Stimulated activated CD4-positive, alpha-beta T cell treated with anti-CD3 and anti-CD28 coated beads, Interleukin-2, amount 100 ng/mL, for 24 hours (primary cell): ENCODE measurements at places on chromosomes 7 and 10.
A peak's percentile ranks its signal among the peaks of the same experiment; 100 is the strongest.

- DNase-seq: no peak
Observed at GRCh38 chr10:63021225-63021624, 111.9 kb upstream of the NRBF2 start.

DNA sequence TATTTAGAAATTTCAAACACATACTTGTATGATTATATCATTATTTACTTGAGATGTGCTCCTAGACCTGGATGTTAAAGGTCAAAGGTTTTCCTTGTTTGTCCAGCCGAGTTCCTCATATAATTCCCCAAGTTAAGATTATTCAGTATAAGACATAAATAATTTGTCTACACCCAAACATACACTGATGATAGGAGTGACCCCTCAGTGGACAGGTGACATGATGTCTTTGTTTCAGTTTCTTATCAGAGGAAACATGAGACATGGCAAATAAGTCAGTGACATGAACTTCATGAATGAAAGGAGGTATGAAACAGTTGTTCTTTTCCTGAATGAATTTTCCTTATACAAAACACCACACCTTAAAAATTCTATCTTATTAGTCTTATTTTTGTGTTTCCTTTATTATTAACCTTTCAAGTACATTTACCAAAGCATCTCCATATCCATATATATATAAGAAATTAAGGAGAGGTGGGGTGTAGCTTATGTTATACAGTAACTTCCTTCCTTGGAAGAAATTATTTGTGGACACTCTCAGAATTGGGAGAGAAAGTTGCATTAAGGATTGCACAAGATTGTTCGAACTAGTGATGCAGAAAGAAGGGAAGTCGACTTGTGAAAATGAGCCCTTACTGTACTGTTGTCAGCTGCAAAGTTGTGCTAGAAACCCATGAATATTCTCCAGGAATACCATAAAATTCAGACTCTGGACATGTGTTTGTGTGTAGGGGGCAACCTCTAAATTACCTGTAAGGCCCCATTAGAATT lies 60.5 kb downstream of the POM121L12 start:
- DNase-seq: no peak

GRCh38 chr7:115410972-115411686 lies 489.2 kb downstream of the MDFIC start:
- DNase-seq: no peak

GRCh38 chr10:15704581-15704968 lies 15.1 kb downstream of the ITGA8 start:
- DNase-seq: no peak

DNA sequence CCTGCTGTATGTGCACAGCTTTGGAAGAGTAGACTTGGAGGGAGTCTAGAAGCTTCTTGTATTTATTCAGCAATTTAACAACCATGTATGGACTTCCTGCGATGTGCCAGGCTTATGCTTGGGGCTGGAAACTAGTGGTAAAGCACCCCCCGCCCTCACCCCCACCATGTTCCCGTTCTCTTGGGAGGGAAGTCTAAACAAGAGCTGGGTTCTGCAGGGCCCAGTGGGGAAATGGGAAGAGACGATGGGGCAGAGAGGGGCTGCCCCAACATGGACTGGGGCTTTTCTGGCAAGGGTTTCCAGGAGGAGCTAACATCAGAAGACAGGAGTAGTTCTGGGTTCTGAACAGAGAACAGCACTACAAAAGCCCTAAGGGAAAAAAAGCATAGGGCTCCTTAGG lies 8.0 kb downstream of the RASSF4 start:
- no peak for DNase-seq

DNA sequence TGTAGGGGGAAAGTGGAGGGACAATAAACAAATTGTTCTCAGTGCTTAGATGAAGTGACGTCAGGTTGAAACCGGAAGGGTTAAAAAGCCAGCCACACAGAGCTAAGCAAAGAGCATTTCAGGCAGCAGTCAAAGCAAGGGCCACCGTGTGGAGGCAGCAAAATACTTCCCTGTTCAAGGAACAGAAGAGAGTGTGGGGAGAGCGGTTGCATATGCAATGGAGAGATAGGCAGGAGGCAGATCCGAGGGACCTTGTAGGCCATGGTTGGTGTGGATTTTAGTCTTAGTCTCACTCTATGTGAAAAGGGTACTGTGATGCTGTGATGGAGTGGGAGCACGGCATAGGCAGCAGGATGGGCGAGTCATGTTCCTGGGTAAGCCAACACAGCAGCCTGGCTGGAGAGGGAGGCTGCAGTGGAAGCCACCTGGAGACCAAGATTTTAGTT lies 3.8 kb upstream of the STN1 start:
- DNase-seq: no peak

DNA sequence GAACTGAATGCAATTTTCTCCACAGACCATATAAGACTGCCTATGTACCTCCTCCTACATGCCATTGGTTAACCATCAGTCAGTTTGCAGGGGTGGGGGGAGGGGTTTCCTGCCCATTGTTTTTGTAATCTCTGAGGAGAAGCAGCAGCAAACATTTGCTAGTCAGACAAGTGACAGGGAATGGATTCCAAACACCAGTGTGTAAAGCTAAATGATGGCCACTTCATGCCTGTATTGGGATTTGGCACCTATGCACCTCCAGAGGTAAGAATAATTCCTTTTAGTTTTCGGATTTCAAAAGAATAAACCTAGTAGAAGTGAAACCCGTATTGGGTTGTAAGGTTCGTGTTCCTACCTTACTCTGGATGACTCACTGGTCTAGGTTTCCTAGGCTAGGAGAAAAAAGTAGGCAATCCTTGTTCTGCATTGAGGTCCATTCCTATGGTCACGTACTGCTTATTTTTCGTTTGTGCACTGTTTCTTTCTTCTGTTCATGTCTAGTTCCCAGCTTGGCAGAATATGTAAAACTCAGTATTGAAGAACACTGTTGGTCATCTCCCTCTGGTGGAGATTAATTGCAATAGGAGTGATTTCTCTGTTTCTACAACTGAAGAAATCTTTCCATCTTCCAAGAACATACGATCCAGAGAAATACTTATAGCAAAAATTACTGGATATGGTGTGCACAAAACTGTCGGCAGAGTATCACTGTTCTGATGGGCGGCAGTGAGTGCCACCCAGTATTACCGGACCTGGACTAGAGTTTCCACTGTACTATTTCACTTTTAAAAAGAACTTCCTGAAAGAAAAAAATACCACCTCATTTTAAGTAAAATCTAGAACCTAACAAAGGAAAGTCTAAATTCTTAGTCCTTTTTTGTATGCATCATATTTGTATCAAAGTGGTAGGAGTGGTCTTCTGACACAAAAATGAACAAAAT lies at the start of gene AKR1C3:
AKR1C3 (plus strand) TSS at position 150 of the 941 bp plus-strand sequence; CDS start at position 181, 31 bp downstream.
- DNase-seq: no peak

DNA sequence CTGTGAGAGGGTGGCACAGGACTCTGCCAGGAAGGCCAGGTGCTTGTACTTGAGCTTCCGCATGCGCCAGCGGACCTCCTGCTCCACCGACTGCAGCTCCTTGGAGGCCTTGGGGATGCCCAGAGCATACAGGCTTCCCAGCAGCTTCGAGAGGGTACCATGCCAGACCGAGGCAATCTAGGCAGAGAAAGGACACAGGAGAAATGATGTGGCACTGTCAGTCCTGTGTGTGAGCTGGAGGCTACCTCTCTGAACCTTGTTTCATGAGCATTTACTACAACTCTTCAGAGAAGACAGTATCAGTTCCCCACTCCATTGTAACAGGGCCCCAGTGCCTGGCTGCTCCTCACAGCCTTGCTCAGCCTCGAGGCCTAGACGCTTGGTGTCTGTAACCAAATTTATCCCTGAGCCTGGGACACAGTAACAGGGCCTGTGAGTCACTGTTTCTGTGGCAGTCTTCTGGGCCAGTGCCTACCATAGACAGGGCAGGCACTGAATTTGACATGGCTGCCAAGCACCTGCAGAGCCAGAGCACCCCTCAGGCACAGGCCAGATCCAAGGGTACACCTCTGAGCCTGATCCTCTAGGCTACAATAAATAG lies 5.8 kb downstream of the TBRG4 start:
- DNase-seq: no peak

DNA sequence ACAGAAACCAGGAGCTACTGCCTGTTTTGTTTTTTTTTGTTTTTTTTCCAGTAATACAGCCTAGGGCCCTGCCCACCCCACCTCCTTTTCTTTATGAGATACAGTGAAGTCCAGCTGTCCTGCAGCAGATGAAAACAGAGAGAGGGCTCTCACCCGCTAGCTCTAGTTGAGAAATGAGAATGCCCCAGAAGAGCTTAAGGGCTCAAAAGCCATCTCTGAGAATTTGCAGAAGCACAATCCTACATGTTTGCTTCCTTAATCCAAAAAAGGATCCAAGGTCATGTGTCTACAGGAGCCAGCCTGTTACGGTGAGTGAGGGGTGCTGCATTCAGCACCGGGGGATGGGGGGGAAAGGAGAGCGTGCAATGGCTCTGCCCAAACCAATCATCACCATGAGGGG lies 122.7 kb downstream of the KCNMA1 start:
- no peak for DNase-seq

DNA sequence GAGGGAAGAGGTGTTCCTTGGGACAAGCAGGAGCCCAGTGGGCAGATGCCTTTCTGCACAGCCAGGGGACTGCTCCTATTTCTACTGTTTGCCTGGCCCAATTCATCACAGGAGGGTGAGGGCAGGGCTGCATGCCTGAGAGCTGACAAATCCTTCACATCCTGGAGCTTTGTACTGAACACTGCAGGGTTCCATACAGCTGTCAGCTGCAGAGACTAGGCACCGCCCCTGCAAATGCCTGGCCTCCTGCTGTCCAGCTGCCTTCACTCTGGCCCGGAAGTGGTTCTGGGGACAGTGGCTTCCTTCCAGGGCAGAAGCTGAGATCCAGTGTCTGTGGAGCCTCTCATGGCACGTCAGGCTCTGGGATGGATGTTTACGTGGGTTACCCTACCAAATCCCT lies 470.7 kb downstream of the DNAJB6 start:
- DNase-seq: no peak

DNA sequence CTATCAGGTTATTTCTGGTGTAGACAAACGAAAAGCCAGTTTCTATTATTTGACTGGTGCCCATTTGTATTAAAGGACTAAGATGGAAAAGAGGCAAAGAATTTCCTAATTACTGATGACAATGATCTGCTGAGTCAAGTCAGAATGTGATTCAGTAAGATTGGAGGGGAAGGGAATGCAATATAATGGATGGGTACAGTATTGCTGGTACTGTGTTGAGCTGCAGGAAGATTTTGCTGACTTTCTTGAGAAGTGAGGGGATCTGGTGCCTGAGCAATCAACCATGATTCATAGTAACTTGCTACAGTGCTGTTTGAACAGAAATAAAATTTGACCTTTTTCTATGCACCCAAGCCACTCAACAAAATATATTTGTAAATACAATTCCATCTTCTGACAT lies 139.1 kb upstream of the RHEB start:
- DNase-seq: no peak

- DNase-seq: peak; percentile 61
Observed at GRCh38 chr10:73810735-73811465, 498 bp downstream of the NDST2 start.

DNA sequence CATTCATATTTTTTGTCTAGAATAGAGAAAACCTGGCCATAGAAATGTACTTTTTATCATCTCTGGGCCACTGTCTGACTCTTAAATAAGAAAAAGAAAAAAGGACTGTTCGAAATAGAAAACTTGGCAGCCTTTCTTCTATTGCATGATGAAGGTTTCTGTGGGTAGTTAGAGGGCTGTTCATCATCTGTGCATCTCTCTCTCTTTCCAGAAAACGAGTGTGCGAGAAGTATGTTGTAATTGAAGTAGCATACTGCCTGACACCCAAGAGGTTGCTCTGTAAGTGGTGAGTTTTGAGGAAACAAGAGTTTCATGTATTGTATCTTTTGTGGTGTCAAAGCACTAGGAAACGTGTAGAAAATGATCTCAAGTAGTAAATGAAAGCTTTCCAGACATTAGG lies 343.2 kb upstream of the TMEM229A start:
- DNase-seq: no peak

DNA sequence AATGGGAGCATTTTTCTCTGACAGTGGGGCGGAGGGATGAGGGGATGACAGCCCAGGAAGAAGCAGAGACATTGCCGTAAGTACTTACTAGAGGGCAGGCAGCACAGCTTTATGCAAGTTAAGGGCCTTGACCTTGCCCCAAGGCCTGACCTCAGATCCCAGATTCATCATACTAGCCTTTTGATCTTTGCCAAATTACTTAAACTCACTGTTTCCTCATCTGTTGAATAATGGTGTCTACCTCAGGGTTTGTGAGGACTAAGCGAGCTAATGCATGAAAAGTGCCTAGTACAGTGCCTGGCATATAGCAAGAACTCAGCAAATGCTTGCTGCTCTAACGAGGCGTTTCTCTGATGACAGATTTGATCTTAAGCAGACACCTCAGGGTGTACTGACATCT lies 3.5 kb upstream of the SEMA4G start:
- DNase-seq: no peak

GRCh38 chr7:13276977-13277376 lies 589.5 kb downstream of the ARL4A start:
- no peak for DNase-seq

DNA sequence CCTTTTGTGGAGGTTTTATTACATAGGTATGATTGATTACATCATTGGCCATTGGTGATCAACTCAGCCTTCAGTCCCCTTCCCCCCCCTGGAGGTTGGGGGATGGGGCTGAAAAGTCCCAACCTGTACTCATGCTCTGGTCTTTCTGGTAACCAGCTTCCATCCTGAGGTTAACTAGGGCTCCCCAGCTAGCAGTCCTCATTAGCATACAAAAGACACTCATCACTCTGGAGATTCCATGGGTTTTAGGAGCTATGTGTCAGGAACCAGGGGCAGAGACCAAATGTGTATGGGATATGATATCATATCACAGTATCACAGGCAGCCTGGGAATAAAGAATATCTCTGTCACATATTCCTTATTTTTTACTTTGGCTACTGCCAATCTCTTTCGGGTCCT lies 13.6 kb downstream of the CCSER2 start:
- no peak for DNase-seq

DNA sequence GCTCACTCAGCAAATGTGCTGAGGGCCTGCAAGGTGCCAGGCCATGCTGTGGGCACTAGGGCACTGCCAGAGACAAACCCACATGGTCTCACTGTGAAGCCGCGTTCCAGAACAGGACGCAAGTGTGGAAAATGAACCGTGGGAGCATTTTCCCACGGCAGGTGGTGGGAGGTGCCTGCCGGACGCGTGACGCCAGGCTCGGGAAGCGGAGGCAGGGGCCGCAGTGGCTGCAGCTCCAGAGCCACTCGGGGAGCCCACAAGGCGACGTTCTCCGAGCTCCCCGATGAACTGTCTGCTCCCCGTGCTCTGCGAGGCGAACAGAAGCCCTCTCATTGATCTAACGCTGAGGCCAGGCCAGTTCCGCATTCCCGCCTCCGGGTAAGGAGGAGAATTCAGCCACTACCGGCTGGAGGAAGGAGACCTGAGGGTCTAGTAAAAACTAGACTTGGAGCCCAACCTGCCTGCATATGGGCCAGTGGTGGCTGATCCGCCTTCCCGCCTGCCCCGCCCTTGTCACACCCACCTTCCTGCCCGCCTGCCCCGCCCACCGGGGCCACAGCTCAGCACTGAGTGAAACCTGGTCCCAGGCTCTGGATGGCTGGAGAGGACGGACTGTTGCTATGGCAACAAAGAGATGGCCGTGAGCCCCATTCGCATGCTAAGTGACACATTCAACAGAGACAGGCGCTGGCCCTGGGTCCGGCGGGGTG lies 13.1 kb downstream of the ADGRA1 start:
- DNase-seq: no peak
